ENCODE measurements at places on chromosomes 6 and 20.

- DNase-seq, result peak; percentile 84
Measured at GRCh38 chr6:18362058-18362561, 25.0 kb upstream of the RNF144B start.

GRCh38 chr6:41014780-41015179 lies 24.2 kb downstream of the UNC5CL start:
- no peak for DNase-seq

DNA sequence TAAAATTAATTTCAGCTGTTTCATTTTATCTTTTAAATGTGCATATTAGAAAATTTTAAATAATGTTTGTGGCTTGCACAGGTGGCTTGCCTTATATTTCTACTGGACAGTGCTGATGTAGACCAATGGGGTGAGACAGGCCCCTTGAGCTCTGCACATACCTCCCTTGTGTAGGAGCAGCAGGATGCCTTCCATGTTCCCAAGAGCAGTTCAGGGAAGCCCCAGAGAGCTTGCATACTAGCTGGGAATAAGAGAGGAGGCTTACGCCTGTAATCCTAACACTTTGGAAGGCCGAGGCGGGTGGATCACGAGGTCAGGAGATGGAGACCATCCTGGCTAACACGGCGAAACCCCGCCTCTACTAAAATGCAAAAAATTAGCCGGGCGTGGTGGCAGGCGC lies 61.4 kb downstream of the RFPL4B start:
- DNase-seq, result no peak

DNA sequence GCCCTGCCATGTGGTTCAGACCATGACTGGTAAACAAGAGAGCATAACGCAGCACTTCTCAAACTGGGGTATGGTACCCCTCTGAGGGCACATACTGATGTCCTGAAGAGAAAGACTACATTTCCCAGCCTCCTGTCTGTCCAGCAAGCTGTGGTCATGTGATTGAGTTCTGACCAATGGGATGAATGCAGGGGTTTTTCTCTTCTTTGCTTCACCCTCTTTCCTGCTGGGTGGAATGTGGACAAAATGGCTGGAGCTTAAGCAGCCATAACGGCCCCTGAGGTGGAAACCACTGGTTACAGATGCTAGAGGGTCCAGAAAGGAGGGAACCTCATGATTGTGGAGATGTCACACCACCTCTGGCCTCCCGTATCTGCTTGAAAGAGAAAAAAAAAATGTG lies 19.4 kb upstream of the KCNB1 start:
- DNase-seq, result peak; percentile 35

GRCh38 chr6:10151144-10151915 lies 263.5 kb downstream of the TFAP2A start:
- peak; percentile 48 for DNase-seq

GRCh38 chr20:51014797-51015722 lies 7.8 kb downstream of the KCNG1 start:
- DNase-seq, result peak; percentile 62

DNA sequence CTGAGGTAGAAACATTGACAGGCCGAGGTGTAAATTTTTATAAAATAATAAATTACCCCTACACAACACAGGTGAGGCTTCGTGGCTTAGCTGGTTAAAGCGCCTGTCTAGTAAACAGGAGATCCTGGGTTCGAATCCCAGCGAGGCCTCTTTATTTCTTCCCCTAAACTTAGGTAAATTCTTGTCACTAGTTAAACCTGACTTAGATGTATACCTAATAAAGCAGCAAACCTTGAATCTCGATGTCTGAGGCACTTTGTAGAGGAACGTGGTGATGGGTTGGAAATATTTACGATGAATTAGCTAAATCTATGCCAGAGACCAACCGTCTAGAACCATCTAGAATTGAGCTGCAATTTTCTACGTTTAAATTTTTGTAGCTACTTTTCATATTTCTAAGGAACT lies 185.6 kb downstream of the OR2B2 start:
- peak; percentile 60 for DNase-seq

GRCh38 chr20:48681201-48681872 lies 146.5 kb downstream of the PREX1 start:
- DNase-seq, result no peak

DNA sequence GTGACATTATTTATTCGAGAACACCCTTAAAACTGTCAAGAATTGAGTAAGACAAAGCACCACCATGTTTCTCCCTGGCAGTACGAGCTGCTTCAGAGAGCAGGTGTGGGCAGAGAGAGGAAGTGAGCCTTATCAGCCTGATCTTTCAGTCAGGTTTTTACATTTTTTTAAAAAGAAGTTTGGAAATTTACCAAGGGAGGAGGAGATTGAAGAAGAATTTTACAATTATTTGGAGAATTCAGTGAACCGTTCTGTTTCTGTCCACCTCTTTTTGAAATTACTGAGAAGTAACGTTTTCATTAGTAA lies 75.5 kb downstream of the ZDHHC14 start:
- DNase-seq, result no peak

Data from brain microvascular endothelial cell (primary cell).